Foreskin melanocyte (primary cell): ENCODE measurements at places on chromosomes 16 and 17.
A peak's percentile ranks its signal among the peaks of the same experiment; 100 is the strongest.

DNA sequence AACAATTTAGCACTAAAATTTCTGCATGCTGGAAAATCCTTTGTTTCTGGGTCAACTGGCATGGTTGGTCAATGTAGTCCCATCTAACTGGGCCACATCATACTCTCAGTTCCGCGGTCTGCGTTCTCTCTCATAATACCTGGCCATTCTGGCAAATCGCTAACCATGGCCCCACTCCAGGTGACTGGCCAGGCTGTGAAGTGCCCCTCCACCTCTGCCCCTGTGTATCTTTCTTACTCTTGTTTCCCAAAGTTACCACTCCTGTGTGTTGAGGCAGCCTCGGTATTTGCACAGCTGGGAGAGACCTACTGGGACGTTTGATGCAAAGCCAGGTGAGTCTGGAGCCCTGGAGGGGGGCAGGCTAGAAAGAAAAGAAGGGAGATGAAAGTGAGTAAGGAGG, 2.0 kb upstream of the TMEM238L start:
- no peak for DNase-seq

DNA sequence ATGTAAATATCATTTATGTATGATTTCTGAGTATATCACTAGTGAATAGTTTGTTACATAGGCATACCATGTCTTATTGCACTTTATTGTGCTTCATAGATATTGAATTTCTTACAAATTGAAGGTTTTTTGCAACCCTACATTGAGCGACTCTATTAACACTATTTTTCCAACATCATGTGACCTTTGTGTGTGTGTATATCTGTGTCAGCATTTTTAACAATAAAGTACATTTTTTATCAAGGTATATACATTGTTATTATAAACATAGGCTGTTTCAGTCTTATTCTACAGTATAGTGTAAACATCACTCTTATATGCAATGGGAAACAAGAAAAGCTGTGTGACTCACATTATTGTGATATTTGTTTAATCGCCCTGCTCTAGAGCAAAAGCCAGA, 1944.9 kb downstream of the TP53TG3F start:
- DNase-seq = no peak

GRCh38 chr17:2396568-2397246, 4.2 kb downstream of the MNT start:
- peak; percentile 94 for DNase-seq

GRCh38 chr17:15397620-15398019, 56.2 kb upstream of the TEKT3 start:
- no peak for DNase-seq

- DNase-seq = peak; percentile 60
Observed at GRCh38 chr17:38798614-38799500, 499 bp downstream of the PIP4K2B start.

DNA sequence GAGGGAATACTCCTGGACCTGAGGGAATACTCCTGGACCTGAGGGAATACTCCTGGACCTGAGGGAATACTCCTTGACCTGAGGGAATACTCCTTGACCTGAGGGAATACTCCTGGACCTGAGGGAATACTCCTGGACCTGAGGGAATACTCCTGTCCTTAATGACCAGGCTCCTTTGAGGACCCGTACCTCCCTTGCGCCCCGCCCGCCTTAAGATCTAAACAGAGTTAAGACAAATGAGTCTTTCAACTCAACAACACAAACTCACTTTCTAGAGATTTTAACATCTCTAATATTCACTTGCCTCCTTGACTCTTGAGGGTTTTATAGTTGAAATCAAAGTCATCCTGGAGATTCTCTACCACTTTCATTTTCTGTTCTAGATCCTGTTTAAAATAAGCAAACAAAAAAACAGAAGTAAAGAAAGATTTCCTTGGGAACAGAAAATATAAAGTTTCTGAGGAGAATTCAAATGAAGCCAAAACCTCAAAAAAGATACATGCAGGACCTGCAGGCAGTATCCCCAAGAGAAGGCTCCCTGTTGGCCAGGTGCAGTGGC, 49.7 kb downstream of the STAT3 start:
- DNase-seq = no peak

DNA sequence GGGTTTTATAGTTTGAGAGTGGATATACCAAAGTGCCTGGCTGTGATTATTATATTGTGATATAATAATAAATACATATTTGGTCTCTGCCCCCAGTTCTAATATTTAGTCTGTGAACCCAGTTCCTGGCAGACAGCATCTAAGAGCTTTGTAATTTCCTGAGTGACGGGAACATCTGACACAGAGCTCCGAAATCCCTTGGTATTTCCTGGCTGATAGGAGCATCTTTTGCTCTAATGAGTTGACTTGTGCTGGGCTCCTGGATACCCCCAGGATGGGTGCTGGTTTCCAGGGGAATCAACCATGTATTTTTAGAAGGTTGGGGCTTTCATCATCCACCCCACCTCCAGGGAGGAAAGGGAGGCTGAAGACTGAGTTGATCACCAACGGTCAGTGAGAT, 187.3 kb downstream of the CDH13 start:
- DNase-seq = no peak

GRCh38 chr17:17352836-17353624, 49.9 kb downstream of the NT5M start:
- no peak for DNase-seq

DNA sequence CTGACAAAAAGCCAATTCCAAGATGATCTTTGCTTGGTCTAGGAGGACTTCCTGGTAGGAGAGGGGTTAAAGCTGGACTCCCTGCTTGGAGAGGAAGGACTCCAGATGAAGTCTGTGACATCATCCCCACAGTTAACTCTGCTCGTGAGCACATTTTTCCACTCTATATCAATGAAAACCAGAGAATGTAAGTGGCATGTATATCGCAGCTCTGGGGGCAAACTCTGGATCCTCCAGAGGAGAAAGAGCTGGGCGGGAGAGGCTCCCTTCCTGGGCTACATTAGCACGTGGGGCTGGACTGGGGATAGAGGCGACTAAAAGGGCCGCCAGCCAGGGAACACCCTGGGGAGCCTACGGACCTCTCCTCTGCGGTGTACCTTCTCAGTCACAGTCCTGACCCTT, 34.1 kb downstream of the HIC1 start:
- peak; percentile 80 for DNase-seq

DNA sequence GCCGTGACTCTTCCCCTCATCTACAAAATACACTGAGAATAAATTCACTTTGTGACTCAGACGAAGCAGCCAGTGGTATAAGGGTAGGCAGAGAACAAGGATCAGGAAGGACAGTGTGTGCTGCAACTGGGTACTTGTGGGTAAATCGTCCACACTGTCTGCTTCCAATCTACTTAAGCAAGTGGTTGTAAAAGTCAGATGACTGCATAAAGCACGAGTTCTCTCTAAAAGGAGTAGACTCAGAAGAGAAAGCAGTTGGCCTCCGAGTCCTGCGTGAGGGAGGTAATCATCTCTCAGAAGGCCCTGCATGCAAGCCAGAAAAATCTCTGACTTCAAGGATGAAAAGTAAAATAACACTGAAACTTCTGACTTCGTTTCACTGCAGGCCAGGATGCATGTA, 43.1 kb downstream of the ANKFY1 start:
- DNase-seq = peak; percentile 83

- no peak for DNase-seq
Observed at GRCh38 chr17:17084317-17084835, 42.1 kb downstream of the MPRIP start.

- DNase-seq = no peak
Observed at GRCh38 chr16:82138478-82139285, 31.3 kb downstream of the MPHOSPH6 start.

GRCh38 chr16:89600427-89600826, 13.0 kb upstream of the DPEP1 start:
- DNase-seq = no peak

- no peak for DNase-seq
Observed at GRCh38 chr16:1193825-1194581, 31.1 kb downstream of the TPSG1 start.

GRCh38 chr16:7140899-7141298, 191.7 kb upstream of the RBFOX1 start:
- no peak for DNase-seq

GRCh38 chr17:66667491-66668030, 167.4 kb upstream of the CACNG5 start:
- no peak for DNase-seq

- no peak for DNase-seq
Observed at GRCh38 chr16:79272141-79272577, 328.4 kb downstream of the MAF start.
